ENCODE measurements at places on chromosomes 12 and 14. TPM values are rescaled to one million over a fixed set of nuclear protein-coding genes. Genes with fewer than 3 reads are reported as not detected.

Gene RIN3
- total RNA-seq = 21.6 TPM

Gene KITLG
- total RNA-seq = 0.09 TPM

Gene LPAR5
- 3.3 TPM for total RNA-seq

- no peak for DNase-seq
- H3K4me3 ChIP-seq = no peak overlapping the region
- no peaks in the 10 kb centered on the region for H3K27me3 ChIP-seq
- no peaks in the 10 kb centered on the region for H3K36me3 ChIP-seq
- H3K4me1 ChIP-seq = no peaks in the 10 kb centered on the region
Measured at GRCh38 chr14:71996610-71997009, 64.4 kb downstream of the RGS6 start.

DNA sequence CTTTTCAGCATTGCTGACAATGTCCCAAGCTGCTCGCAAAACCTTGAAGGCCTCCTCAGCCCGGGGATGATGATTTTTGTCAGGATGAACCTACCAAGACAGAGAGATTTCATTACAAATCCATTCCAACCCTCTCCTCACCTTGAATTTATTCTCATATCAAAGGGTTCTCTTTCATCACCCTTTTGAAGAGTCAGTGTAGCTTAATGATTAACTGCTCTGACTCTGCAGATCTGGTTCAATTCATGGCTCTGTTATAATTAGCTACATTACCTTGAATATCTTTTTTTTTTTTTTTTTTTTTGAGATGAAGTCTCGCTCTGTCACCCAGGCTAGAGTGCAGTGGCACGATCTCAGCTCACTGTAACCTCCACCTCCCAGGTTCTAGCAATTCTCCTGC is 5.6 kb downstream of the ORMDL2 start:
- H3K27me3 ChIP-seq = no peaks in the 10 kb centered on the region
- H3K4me3 ChIP-seq = no peak overlapping the region
- peaks cover 68% of the 10 kb centered on the region for H3K36me3 ChIP-seq
- DNase-seq = no peak
- H3K27ac ChIP-seq = peak overlapping the region; percentile 61

- DNase-seq = no peak
- peaks cover 1% of the 10 kb centered on the region for H3K27me3 ChIP-seq
- no peak overlapping the region for H3K27ac ChIP-seq
- H3K4me1 ChIP-seq = peaks cover 72% of the 10 kb centered on the region
- H3K4me3 ChIP-seq = no peak overlapping the region
Measured at GRCh38 chr14:64725261-64725815, 21.1 kb downstream of the PLEKHG3 start.

DNA sequence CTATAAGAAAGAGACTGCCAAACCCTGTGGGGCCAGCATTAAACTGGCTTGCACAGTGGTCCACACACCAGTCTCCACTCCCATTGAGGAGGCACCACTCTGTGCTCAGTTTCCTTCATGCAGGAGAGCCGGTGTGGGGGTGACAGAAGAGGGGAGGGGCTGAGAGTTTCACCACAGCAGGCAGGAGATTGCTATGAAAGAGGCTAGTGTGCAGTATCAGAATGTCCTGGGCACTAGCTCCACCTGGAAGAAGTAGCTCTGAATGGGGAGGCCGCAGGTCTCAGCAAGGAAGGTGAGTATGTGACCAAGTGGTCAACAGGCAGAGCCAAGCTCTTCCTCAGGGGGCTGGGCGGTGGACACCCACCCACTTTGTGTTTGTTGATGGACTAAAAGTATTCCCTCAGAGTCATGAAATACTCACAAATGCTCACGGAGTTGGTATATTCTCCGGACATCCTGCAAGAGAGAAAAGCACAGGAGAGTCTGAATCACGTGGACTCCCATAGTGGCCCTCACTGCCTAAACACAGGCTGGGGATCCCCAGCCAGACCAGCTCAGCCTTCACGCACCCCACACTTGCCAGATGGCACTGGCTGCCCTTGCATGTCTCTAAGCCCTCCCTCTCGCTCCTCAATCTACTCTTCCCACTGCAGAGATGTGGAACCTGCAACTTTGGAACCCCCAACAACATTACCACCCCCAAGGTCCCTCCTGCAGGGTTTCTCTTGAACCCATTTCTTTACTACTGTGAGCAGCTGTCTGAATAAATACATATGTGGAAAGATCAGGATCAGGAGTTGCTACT is 7.8 kb upstream of the KRT72 start:
- H3K27ac ChIP-seq = no peak overlapping the region
- H3K36me3 ChIP-seq = peaks cover 2% of the 10 kb centered on the region
- no peak for DNase-seq

- no peak for DNase-seq
- peaks cover 7% of the 10 kb centered on the region for H3K27me3 ChIP-seq
- H3K36me3 ChIP-seq = no peaks in the 10 kb centered on the region
- no peak overlapping the region for H3K27ac ChIP-seq
Measured at GRCh38 chr12:39722504-39722903, 102.9 kb upstream of the ABCD2 start.

Data from activated CD4-positive, alpha-beta T cell treated with anti-CD3 and anti-CD28 coated beads, Interleukin-2, amount 10 ng/mL, durations not matched to agents 24 days and 14 days (primary cell).